ENCODE measurements at places on chromosomes 5 and 9.

DNA sequence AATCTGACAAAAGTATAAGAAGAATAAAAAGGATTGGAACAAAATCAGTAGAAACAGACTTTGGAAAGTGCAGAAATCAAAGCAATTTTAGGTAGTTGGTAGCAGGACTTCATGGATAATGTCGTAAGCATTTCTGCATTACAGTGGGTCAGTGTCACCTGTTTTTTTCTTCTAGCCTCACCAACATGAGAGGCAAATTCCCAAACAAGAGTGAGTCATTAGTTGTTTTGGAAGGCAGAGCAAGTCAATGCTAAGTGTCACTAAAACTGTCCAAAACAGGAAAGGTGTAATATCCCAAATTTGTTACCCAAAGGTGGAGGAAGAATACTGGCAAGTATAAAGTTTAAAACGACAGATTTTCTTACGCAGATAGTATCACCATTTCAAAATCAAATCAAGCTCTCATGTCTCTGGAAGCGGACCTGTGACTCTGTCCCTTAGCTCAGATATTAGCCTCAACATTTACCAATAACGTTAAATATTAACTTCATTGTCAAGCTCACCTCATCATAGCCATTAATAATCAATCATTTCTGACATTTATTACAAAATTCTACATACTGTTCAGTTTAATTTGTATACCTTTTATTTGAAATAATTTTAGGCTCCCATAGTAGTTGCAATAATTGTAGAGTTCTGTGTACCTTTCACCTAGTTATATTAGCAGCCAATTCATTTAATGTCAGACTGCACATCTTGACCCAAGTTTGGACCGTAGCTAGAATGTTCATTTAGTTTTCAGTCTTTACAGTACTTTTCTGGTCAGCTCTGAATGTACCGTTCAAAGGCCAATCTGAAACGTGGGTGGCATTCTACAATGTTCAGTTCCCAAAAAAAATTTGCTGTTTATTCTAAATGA is 901.2 kb upstream of the COX7C start:
- no peak for DNase-seq

- DNase-seq = no peak
These were observed 22.4 kb upstream of the TNFAIP8 start for GRCh38 chr5:119333421-119333851.

DNA sequence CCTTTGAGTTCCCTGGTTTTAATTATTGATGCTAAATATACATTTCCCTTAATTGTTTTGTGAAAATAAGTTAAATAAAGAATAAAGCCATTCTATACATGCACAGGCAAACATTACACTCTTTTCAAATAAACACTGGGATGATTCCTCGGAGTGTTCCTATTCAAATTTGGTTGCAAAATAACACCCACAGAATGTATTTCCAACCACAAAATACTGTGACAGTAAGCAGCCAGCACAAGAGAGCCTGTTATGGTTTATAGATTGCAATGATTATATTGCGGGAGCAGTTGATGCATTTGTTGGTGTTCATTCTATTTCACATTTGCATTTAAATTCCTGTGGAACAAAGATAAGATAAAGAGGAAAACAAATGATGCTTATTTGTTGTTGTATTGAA is 632.6 kb upstream of the WWC1 start:
- DNase-seq = no peak

- DNase-seq = no peak
These were observed 126.7 kb downstream of the MED10 start for GRCh38 chr5:6251565-6252102.

DNA sequence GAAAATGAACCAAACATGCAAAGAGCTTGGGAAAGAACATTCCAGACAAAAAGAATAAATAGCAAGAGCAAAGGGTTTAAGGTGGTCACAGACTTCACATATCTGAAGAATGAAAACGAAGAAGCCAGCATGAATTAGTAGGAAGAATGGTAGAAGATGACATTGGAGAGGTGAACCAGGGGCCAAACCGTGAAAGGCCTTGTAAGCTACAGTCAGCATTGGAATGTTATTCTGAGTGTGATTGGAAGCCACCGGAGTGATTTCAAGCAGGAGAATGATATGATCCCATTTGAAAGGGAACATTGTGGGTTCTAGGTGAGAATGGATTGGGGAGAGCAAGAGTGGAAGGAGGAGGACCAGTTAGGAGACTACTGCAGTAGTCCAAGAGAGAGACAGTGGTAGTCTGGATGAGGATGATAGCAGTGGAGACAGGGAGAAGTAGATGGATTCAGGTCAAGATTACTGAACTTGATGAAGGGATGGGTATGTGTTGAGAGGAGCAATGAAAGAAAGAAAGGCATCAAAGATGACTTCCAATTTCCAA is 6.9 kb upstream of the PFDN1 start:
- DNase-seq = no peak

GRCh38 chr9:121178676-121179372 is 22.8 kb downstream of the RAB14 start:
- DNase-seq = no peak

DNA sequence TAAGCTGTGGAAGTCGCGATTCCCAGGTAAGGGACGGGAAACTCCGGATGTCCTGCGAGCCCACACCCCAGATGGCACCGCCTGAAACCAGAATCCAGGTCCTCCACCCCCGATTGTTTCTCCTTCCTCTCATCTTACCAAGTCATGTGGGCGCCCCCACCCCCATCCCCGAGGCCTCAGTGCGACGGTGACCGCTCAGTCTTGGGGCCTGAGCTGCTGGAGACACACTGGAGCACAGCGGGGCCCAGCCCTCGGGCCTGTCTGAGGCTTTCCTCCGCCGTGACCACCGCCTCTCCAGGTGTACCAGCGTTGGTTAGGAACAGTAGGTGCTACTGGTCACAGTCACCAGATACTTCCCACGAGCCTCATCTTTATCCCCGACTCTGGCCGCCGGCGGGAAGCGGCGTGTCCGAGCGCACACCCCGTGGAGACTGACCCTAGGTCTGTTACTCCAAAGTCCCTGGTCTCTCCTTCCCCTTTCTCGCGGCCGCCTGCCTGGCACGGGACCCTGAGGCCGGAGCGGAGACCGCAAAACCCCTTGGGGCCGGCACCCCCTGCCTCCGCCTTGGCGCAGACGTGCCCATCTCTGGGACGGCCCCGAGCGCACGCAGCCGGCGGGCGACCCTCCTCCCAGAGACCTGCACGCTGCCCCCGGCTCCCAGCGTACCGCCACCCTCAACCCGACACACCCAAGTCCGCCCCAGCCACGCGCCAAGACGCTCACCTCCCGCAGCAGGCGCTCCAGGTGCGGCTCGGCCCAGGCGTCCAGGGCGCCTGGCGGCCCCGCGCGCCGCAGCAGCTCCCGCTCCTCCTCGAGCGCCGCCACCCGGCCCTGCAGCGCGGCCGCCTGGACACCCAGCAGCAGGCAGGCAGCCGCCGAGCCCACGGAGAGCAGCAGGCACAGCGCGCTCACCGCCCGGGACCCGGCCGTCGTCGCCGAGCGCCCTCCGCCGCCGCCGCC is 733 bp downstream of the COL23A1 start:
- peak; percentile 2 for DNase-seq

DNA sequence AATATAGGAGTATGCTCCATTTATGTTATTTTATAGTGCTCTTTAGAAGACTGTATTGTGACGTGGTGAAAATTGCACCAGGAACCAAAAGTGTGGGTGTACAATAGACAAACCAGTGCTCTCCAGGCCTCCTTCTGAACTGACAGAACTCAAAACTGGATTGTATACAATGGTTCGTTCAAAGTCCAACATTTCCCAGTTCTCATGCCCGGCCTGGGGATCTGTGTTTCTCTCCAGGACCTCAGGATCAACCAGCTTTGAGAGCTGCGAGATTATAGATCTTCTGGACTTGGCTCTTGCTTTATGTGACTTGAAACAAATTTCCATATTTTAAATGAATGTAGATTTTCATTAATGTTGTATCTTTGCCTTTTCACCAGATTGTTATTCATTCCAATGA is 60.8 kb upstream of the CER1 start:
- DNase-seq = no peak

DNA sequence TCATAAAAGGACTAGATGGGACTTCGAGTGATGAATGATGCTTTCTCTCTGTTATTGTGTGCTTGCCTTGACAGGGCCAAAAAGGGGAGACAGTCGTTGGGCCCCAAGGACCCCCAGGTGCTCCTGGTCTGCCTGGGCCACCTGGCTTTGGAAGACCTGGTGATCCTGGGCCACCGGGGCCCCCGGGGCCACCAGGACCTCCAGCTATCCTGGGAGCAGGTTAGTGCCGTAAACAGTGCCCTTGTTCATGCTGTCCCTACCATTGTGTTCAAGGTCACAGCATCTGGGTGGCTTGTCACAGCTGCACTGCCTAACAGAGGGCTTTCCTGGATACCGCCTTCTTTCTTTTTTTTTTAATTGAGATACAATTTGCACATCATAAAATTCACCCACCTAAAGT is 48.7 kb upstream of the TGFBR1 start:
- DNase-seq = no peak
